HS-5 (cell line): ENCODE measurements at places on chromosomes 2 and 18.

DNA sequence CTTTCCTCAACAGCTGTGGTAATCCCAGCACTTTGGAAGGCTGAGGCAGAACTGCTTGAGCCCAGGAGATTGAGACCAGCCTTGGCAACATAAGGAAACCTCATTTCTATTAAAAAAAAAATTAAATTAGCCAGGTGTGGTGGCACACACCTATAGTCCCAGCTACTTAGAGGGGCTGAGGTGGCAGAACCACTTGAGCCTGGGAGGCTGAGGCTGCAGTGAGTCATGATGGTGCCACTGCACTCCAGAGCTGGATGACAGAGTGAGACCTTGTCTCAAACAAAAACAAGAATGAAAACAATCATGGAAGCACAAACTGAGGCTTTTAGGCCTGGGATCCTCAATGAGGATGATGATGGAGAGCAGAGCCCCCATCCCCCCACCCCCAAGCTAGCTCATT lies 19.8 kb downstream of the GAREM1 start:
- no peak for DNase-seq

GRCh38 chr18:60549338-60549960 lies 176.9 kb upstream of the MC4R start:
- DNase-seq, result peak; percentile 29

GRCh38 chr18:56712761-56713160 lies 61.6 kb downstream of the WDR7 start:
- no peak for DNase-seq

DNA sequence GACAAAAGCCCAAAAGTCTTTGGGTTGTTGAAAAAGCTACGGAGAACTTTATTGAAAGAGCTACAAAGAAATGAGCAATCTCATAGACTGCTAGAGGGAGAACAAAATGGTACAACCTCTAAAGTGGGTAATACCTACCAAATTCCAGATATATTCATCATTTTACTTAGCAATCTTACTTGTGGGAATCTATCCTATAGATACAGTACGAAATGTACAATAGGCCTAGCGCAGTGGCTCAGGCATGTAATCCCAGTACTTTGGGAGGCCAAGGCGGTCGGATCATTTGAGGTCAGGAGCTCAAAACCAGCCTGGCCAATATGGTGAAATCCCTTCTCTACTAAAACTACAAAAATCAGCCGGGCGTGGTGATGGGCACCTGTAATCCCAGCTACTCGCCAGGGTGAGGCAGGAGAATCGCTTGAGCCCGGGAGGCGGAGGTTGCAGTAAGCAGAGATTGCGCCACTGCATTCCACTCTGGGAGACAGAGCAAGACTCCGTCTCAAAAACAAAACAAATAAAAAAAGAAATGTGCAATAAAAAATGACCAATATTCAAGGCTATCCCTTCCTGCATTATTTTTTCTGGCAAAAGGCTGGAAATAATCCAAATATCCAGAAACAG lies 10.1 kb downstream of the EXOC6B start:
- no peak for DNase-seq

DNA sequence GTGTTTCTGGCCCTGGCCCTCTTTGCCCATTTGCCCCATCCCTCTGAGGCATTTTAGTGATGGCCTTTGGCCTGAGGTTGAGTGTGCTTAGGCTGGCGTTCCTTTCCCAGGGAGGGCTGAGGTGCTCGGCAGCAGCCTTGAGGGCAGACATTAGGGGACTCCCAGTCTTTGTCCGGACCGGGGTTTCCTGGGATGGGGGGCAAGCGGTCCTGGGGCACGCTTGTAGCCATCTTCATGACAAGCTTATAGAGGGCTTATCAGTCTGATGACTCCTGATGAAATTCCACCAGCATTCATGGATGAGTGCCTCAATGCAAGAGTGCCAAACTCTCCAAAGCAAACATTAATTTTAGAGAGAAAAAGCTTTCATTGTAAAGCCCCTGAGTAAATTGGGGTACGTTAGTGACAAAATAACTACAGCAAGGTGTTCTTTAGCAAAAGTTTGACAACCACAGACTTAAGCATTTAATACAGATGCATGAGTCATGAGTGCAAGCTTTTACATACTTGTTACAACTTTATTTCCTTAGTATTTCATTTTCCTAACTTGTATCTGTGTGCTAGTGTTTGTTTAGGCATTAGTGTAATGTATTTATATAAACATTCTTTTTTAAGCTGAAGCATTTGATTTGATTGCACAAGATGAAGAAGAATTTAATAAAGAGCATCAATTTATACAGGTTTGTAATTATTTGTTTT lies 45.6 kb downstream of the CEP192 start:
- no peak for DNase-seq
